ENCODE measurements at places on chromosomes 6 and 20.

- DNase-seq: no peak
These were observed 121.2 kb downstream of the BCKDHB start for GRCh38 chr6:80227545-80228105.

- no peak for DNase-seq
These were observed 58.8 kb downstream of the ZBTB9 start for GRCh38 chr6:33513213-33513612.

DNA sequence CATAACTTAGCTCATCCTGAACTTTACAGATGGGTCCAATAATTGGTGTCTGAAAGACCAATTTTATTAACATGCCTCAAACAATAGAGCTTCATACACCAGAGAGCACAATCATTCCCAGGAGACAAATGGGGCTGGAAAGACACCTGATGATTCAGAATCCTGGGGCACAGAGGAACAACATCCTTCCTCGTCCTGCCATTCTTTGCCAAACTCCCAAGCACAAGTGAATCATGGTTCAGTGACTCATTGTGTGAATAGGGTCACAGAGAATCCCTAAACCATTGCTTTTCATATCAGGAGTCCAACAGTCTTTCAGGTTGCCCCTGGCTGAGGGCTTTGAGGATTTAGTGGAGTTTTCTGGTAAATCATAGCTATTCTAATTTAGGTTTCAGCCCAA is 266.4 kb upstream of the BMP2 start:
- no peak for DNase-seq

DNA sequence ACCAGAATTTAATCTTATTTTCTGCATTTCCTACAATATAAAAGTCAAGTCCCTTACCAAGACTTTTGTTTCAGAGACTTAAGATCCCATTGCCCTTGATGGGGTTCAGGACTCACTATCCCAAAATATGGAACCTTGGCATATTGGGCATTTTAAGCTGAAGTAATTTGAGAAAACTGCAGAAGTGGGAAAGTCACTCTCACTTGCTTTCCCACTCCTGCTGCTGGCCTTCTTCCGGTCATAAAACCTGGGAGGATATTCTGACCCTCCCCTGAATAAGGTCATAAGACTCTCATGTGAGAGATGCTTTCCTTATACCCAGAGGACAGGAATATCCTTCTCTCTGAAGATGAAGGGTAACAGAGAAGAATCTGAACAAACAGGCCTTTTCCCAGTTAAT is 92.8 kb upstream of the IFNGR1 start:
- DNase-seq: no peak

GRCh38 chr6:139778688-139779087 is 404.2 kb upstream of the CITED2 start:
- no peak for DNase-seq
